NCI-H2081 treated with DMSO at 0.1 percent for 48 hours (cell line): ENCODE measurements at places on chromosomes 6 and 20.
A peak's percentile ranks its signal among the peaks of the same experiment; 100 is the strongest.

- DNase-seq, result no peak
These were observed 38.8 kb downstream of the SRC start for GRCh38 chr20:37384683-37385174.

GRCh38 chr20:40481743-40482458 lies 207.1 kb downstream of the MAFB start:
- DNase-seq, result no peak

- peak; percentile 9 for DNase-seq
These were observed 12.2 kb upstream of the SLC17A2 start for GRCh38 chr6:25942561-25943147.

- no peak for DNase-seq
These were observed 210.5 kb downstream of the FARS2 start for GRCh38 chr6:5471637-5472398.

GRCh38 chr6:130624046-130624445 lies 203.2 kb upstream of the SMLR1 start:
- no peak for DNase-seq

DNA sequence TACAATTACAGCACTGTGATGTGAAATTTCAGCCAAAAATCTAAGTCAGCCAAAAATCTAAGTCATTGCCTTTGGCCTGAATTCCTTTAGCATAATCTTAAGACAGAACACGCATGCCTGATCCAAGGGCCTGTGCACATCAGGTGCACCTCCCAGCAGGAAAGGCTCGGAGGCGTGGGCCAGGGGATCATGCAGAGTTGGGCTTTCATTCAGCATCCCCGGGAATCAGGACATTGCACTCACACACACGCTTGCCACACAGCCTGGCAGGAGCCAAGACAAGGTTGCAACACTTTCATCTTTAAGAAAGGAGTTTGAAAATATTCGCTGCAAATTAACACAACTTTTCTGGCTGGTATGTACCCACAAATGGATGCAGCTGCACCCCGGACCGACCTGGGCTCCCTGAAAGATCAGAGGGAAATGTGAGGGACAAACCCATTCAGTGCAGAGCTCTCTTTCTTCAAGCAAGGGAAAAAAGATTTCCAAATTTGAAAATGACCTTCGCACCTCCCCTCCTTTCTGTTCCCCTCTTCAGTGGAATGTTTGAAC lies 48.8 kb downstream of the ERMARD start:
- DNase-seq, result no peak

DNA sequence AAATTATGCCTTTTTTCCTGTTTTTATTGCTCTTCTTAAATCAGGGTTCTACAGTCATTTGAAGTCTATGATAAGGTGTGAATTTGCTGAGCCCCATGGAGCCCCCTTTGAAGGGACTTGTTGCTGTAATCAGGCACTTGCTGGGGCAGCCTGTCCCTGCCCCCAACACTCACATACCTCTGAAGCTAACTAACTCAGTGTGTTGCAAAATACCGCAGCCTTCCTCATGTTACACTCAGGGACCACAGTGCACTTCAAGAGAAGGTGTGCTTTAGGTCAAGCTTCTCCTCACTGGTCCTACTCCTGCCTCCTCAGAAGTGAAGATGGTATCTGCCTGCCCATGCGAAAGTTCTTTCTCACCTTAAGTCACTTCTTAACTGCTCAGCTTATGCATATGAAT lies 66.1 kb upstream of the GLP1R start:
- DNase-seq, result no peak
